Stimulated activated CD4-positive, alpha-beta T cell treated with anti-CD3 and anti-CD28 coated beads, Interleukin-4, amount 100 ng/mL, for 4 hours (primary cell): ENCODE measurements at places on chromosomes 1 and 21.

- peak; percentile 2 for DNase-seq
Observed at GRCh38 chr1:203796236-203796605, 798 bp downstream of the ZBED6 start.

DNA sequence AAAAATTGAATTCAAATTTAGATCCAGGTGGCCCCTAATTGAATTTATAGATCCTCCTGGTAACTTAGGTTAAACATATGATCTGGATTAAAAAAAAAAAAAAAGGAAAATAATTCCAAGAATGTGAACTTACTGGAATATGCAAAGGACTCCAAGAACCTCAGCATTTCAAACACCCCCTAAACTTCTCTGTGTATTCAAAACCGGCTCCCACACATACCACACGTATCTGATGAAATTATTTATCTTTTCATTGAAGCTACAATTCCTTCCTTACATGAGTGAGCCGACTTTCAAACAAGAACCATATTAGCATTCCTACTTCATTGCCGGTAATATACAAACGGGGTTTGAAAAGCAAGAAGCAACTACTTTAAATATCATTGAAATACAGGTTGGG is 61.4 kb upstream of the FMN2 start:
- no peak for DNase-seq

GRCh38 chr1:230548357-230548756 is 93.9 kb upstream of the COG2 start:
- DNase-seq, result no peak

- no peak for DNase-seq
Observed at GRCh38 chr1:151210830-151211229, 12.5 kb downstream of the PIP5K1A start.

- no peak for DNase-seq
Observed at GRCh38 chr21:25370311-25370744, 237.0 kb downstream of the MRPL39 start.

GRCh38 chr1:222057162-222057561 is 315.3 kb upstream of the DUSP10 start:
- DNase-seq, result no peak

DNA sequence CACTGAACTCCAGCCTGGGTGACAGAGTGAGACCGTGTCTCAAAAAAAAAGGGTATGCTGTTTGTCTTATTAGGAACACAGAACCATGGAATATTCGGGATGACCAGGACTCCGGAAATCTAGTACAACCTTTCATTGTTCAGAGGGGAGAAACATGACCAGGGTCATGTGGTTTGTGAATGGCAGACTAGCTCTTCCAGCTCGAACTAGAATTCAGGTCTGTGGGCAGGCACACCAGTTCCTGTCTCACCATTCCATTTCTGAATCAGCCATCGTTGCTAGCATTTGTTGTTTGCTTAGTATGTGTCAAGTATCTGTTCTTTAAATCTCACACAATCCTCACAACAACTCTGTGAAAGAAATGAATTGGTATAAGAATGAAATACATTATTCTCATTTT is 50.9 kb downstream of the MDM4 start:
- DNase-seq, result no peak

DNA sequence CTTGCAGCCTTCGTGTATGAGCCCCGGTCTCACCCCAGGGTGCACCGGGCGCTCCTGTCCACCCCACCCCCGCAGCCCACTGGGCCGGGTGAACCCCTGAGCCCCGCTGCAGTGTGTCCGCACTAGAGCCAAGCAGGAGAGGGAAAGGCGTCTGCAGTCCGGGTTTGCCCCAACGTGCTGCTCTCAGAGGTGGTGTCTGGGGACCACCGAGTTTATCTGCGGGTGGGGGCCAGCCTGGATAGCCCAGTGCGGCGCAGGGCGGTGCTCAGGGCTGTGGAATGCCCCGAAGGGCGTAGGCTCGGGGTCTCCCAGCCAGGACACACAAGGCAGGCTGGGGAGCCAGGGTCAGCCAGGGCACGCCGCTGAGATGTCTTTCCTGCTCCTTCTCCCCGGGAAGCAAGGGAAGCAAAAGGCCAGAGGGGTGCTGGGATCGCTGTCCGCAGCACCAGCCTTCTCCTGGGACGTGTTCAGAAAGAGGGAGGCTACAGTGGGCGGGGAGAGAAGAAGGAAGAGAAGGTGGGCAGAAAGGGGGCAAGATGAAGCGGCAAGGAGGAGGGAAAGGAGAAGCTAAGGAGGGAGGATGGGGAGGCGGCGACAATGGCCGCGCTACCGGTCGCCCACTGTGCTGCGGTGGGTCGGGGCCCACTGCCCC is 56.6 kb downstream of the MAB21L3 start:
- DNase-seq, result no peak

GRCh38 chr1:211704543-211704942 is 29.1 kb upstream of the NEK2 start:
- no peak for DNase-seq

DNA sequence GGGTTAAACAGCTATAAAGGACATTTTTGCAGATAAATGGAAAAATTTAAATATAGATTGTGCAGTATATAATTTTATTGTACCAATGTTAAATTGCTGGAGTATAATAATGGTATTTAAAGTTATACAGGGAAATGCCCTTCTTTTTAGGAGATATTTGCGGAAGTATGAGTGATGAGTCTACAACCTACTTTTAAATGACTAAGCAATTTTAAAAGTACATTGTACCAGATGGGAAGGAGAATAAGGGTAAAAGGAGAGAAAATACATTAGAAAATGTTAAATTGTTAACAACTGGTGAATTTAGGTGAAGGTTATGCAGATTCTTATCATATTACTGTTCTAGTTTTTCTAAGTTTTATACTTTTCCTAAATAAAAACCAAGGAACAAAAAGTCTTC is 91.8 kb downstream of the ZZZ3 start:
- no peak for DNase-seq

GRCh38 chr1:46983830-46984586 is 39.5 kb upstream of the CYP4X1 start:
- DNase-seq, result no peak

GRCh38 chr1:2068951-2069350 is 18.7 kb downstream of the PRKCZ start:
- DNase-seq, result no peak

DNA sequence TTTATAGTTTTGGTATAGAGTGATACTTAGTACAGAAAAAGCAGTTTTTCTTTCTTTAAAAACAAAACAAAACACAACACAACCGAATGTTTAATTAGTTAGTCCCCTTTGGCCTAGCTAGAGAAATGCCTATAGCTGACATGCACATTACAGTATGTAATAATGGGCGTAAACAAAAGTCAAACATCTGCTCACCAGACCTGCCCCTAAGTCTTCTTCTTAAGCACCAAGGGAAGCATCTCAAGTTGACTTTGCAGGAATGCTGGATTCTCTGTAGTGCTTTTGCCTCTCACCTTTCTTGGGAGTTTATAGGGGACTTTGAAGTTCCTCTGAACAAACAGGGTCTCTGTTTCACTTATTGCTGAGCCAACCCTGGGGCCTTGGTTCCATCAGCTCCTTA is 143.7 kb downstream of the TM2D1 start:
- DNase-seq, result no peak

DNA sequence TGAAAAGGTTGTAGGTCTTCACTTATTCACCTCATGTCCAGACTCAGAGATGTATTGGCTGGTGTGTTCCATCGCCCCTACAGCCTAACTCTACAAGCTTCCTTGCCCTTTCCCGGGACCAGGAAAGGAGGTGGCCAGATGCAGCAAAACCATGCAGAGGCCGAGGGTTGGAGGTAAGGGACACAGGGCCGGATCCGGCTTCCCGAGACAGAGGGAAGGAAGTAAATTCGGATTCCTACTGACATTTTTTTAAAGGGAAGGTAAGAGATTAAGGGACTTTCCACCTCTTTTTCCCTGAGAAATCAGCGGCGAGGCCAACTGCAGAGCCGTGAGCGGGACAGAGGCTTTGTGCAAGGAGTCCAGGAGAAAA is 12.7 kb downstream of the EPHA10 start:
- DNase-seq, result no peak

GRCh38 chr1:213993929-213994328 is 6.2 kb downstream of the PROX1 start:
- DNase-seq, result no peak
